ENCODE measurements at places on chromosomes 3 and 15.

DNA sequence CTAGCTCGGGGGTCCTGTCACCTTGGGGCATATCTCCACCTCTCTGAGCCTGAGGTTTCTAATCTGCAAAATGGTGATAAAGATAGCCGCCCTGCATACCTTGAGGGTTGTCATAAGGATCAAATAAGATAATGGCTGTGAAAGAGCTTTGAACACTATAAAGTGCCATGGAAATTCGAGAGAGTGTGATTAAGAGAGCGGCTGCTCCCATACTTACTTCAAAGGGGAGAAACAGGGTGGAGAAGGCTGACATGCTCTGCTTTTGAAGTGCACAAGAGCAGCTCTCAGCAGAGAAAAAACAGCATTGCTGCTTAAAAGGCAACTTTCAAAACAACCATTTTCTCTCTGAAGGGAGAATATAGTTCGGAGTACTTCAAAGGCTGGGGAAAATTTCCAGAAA lies 529.2 kb downstream of the EPHB1 start:
- DNase-seq, result no peak

DNA sequence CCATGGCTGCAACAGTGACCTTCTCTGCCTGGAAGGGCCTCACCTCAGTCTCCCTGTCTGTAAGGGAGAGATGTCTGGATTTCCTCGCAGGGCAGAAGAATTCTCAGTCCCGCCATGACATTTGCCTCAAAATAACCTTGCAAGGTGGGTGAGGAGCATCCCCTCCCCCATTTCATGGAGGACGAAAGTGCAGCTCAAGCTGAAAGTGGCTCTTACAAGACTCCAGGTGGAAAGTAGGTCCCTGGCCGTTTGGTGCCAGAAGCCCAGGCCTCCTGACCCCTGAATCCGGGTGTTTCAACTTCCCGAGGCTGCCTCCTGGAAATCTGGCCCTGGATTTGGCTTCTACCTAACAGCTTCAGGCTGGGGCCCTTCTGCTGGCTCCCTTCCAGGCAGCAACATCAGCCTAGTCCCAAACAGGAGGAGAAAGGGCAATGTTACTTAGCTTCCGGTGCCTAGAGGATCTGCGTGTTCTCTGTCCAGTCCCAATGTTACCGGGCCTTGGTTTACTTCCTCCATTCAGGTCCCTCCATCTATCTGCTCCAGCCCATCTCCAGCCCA lies 769 bp upstream of the CSPG4 start:
- DNase-seq, result no peak

GRCh38 chr15:48579945-48580671 lies 65.4 kb downstream of the FBN1 start:
- DNase-seq, result no peak

DNA sequence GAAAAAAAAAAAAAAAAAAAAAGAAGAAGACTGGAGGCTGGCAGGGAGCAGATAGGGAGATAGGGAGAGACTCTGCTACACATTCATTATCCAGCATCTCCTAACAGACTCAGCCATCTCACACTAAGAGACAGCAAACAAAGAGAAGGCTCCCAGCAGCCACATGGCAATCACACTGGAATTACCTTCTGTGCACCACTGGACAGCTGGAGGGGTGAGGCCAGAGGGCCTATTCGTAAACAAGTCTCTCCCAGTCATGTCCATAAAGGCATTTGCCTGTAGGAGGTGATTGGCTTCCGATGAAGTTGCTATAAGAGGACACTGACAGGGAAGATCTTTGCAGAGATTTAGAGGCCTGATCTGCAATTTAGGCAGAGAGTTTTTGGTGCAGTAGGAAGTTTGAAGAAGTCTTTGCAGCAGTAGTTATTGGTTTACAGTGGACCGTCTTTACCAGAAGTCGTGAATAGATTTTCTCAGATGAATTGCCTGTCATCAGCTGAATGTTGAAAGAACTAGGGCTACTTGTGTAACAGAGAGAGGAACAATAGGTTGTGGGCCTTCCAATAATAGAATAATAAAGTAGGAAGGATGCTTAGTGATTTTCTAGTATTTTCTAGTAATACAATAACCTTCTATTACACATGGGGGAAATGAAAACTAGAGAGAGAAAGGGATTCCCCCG lies 89.7 kb downstream of the TP63 start:
- no peak for DNase-seq

GRCh38 chr3:195221876-195222617 lies 48.9 kb downstream of the XXYLT1 start:
- no peak for DNase-seq

- no peak for DNase-seq
These were observed 187.4 kb downstream of the GOLGA6L6 start for GRCh38 chr15:20353966-20354883.

DNA sequence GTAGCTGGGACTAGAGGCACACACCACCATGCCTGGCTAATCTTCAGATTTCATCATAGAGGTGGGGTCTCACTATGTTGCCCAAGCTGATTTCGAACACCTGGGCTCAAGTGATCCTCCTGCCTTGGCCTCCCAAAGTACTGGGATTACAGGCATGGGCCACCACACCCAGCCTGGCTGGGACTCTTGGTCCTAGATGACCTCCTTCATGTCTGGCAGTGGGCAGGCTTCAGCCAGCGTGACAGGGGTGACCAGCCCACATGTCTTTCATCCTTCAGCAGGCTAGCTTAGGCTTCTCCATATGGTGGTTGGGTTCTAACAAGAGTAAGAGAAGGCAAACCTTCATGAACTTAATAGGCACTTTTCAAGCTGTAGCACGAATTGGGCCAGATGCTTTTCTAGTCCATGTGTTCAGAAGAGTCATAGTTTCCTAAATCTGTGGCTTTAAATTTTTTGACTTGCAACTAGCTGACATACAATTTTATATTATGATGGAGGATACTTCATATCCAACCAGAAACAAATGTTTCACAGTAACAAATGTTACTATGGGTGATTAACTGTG lies 7.6 kb downstream of the GPD1L start:
- no peak for DNase-seq

GRCh38 chr3:97481416-97481815 lies 283.1 kb upstream of the ARL6 start:
- DNase-seq, result no peak

DNA sequence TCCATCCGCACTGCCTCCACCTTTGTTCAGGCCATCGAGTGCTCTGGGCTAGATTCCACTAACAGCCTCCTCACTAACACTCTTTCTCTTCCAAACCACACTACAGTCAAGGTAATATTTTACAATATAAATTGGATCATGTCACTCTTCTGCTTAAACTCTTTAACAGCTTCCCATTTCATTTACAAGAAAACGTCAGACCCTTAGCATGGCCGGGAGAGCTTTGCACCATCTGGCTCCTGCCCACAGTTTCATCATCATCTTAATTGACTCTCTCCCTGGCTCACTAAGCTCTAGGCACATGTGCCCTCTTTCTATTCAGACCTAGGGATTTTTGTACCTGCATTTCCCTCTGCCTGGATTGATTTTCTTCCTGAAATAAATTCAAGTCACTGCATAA lies 354.7 kb downstream of the FGF12 start:
- no peak for DNase-seq

- no peak for DNase-seq
These were observed 51.8 kb downstream of the RNF111 start for GRCh38 chr15:59039225-59039624.

- DNase-seq, result no peak
These were observed 120.1 kb downstream of the SMAD6 start for GRCh38 chr15:66822114-66822513.

DNA sequence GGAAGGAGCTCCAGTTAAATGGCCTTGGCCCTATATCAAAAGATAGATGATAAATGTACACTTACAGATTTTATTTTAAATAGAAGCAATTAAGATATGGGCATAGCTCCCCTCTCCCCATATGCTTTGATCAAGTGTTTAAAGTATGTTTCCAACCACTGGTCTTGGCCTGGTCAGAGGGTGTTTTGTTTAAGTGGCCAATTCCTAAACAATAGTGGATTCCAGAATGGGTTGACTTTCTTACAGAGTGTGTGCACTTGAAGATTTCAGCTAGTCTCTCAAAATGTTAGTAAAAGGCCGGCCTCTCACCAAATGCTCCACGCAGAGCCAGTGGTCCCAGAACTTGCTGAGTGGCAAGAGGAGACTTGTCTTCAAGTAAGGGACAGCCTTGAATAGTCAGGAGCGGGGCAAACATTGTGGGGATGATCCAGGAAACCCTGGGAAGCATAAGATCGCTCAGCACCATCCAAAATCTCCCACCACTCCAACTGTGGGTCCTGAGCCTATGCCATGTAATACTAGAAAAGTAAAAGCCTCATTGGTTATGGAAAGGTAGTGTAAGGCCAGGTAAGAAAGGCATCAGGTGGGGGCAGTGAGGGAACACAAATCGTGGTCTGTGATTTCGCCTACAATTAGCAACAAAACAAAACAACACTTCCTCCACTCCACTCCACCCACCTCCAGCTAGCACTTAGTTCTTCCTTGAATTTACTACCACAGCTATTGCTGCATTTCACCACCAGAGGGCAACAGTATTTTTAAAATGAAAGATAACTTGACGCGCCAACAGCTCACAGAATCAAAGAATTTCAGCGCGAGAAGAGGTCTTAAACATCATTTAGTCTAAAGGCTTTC lies 4.8 kb downstream of the RARRES1 start:
- DNase-seq, result peak; percentile 76

GRCh38 chr3:34475851-34476250 lies 677.4 kb downstream of the PDCD6IP start:
- no peak for DNase-seq

DNA sequence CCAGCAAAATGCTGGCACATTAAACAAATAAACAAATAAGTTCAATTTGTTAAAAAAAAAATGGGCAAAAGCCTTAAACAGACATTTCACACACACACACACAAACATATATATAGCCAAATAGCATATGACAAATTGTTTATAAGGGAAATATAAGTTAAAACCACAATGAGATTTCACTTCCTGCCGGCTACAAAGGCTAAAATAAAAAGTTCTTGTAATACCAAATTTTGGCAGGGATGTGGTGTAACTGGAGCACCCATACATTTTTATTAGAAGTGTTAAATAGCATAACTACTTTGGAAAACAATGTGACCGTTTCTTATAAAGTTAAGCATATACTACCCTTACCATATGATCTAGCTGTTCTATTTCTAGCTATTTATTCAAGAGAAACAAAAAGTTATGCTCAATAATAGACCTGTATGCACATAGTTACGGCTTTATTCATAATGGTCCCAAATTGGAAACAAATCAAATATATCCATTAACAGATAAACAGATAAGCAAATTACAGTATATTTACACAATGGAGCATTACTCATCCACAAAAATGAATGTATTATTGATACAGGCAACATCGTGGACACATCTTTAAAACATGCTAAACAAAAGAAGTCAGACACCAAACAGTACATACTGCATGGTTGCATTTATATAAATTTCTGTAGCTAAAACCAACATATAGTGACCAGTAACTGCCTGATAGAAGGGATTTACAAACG lies 93.9 kb downstream of the EOMES start:
- peak; percentile 43 for DNase-seq

- DNase-seq, result no peak
These were observed 30.3 kb downstream of the RPN1 start for GRCh38 chr3:128620268-128620691.

DNA sequence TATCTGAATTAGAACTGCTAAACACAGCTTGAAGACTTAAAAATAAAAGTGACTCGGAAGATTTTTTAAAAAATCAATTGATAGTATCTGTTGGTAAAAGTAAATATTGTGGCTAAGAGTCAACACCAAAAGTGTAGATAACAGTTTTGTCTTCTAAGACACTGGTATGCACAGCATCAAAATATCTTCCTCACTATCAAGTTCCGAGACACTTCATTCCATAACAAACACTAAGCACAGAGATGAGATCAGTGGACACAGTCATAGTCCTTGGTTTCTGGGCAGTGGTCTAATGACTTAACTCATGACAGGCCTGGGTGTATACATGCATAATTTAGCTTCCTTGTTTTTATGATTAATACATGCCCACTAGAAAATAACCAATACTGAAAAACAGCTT lies 63.2 kb downstream of the PXYLP1 start:
- no peak for DNase-seq

GRCh38 chr3:179526989-179527391 lies 35.7 kb upstream of the ACTL6A start:
- DNase-seq, result no peak

GRCh38 chr3:120448756-120449155 lies 2.0 kb downstream of the FSTL1 start:
- no peak for DNase-seq

DNA sequence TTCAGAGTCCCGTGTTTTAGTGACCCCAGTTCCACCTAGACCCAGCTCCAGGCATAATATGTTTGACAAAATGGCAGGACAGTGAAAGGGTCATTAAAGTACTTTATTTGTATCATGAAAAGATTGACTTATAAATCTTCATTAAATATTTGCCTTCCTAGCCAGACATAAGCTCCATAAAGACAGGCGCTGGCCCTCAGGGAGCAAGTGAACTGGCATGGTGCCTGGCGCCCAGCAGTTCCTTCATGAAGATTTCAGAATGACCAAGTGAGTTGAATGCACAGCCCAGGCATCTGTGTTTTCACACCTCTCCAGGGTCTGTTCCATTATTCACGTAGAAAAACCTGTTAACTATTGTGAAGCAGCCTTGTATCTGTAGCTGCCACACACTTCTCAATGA lies 166.2 kb downstream of the GAP43 start:
- DNase-seq, result no peak

- no peak for DNase-seq
These were observed 9.3 kb downstream of the CFAP92 start for GRCh38 chr3:128984596-128984995.

DNA sequence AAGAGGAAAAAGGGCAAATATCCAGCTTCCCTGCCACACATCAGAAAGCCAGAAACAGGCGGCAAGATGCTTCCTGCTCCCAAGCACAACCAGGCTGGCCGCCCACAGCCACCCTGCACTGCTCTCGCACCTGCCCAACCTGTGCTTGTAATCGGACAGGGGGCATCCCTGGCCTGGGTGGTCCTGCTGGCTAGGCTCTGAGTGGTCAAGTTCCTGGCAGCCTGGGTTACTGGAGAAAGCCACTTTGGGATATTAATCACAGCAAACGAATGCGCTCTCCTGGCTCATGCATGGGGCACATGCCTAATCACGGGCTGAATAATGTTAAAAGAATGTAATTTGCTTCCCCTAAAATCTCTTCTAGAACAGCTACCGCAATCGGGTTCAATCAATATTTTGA lies 442.4 kb downstream of the MCTP2 start:
- no peak for DNase-seq

GRCh38 chr3:65526656-65527055 lies 512.1 kb downstream of the MAGI1 start:
- no peak for DNase-seq

DNA sequence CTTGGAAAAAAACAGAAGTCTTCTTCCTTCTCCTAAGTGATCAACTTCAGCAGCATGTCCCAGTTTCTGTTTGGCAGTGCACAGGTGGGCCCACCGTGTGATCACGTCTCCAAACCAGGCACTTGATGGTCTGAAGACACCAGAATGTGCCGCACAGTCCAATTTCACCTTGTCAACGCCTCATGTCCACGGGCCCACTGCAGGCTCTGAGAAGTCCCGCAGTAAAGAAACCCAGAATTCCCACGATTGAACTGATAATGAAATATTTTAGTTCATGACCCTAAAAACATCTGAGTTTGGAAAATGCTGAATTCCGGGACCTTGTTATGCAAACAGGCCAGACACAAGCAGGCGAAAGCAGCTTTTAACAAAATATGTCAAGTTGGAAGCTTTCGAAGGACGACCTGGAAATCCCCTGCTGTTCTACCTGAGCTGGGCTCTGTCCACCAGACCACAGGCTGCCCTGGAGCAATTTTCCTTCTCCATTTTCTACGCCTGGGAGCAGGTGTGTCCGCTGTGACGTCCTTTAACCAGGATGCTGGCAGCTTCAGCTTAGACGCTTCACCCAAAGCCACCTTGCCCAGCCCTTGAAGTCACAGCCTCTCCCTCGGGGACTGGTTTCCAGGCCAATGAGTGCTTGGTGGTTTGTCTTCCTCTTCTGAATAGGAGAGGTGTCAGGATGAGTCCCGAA lies 167.8 kb upstream of the IQSEC1 start:
- no peak for DNase-seq

Data from CD4-positive, alpha-beta T cell treated with Interleukin-4 for 4 hours (primary cell).